ENCODE measurements at places on chromosomes 3 and 15.

DNA sequence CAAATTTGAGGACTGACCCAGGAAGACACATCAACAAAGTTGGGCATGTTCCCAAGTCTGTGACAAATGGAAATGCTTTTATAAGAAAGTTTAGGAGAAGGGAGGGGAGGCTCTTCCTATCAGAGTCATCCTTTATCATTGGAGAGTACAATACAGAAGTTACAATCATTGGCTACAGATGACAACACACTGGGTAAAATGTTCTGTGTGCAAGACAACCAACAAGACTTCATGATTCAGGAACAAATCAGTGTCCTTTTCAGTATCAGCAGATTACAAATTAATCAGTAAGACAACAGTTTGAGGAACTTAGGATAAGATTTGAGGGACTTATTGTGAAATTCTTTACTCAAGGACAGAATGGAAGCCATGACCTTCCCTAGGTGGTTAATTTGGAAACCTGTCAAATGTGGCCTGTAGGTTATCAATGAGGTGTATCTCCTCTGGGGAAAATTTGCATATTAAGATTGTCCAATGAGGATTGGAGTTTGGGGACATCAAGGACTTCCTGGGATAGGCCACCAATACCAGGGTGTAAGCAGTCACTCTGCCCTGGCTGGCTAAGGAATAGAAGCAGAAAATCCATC lies 274.4 kb upstream of the RORA start:
- DNase-seq, result no peak

- no peak for DNase-seq
Measured at GRCh38 chr15:39834256-39834655, 51.6 kb upstream of the FSIP1 start.

DNA sequence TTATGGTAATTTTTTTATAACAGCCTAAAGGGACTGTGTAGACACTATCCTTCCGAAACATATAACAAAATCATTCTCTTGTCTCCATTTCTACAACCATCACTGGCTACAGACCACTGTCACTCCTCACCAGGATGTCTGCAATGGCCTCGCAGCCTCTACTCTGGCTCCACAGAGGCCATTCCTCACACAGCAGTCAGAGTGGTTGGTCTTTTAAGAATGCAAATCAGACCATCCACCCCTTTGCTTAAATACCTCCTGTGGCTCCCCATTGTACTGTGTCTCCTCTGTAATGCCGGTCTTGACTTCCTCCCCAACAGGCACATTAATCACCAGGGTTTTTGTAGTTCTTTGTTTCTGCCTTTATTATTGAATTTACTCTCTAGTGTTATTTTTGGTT lies 344.8 kb downstream of the ERC2 start:
- DNase-seq, result no peak

GRCh38 chr15:75107908-75108838 lies 84.8 kb downstream of the PPCDC start:
- DNase-seq, result peak; percentile 87

DNA sequence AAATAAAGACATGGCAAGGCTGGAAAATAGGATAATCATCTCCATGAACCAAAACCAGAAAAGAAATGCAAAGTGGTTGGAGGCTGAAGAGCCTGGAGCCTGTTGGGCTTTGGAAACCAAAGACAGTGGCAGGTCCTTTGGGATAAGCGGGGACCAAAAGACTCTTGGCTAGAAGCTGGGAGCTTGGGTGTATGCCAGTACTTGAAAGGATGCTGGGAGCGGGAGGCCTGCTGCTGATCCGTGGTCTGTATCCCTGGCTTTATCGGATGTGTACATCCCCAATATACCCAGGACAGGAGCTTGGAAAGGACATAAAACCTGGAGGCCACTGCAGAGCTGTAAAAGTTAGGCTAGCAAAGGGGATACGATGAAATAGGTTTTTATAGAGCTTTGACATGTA lies 1.3 kb upstream of the CHRNB4 start:
- DNase-seq, result no peak

GRCh38 chr15:64209680-64210334 lies 47.0 kb upstream of the PPIB start:
- no peak for DNase-seq

DNA sequence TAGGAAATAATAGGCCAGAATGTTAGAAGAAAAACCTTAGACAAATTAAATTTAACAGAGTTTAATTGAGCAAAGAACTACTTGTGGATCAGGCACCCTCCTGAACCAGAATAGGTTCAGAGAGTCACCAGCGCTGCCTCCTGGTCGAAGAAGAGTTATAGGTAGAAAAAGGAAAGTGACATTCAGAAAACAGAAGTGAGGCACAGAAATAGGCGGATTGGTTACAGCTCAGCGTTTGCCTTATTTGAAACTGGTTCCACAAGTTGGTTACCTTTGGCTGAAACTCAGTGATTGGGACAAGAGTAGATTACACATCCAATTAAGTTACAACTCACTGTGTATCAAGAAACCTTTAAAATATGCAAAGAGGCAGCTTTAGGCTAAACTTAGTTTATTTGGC lies 4.4 kb downstream of the AADAC start:
- DNase-seq, result no peak

DNA sequence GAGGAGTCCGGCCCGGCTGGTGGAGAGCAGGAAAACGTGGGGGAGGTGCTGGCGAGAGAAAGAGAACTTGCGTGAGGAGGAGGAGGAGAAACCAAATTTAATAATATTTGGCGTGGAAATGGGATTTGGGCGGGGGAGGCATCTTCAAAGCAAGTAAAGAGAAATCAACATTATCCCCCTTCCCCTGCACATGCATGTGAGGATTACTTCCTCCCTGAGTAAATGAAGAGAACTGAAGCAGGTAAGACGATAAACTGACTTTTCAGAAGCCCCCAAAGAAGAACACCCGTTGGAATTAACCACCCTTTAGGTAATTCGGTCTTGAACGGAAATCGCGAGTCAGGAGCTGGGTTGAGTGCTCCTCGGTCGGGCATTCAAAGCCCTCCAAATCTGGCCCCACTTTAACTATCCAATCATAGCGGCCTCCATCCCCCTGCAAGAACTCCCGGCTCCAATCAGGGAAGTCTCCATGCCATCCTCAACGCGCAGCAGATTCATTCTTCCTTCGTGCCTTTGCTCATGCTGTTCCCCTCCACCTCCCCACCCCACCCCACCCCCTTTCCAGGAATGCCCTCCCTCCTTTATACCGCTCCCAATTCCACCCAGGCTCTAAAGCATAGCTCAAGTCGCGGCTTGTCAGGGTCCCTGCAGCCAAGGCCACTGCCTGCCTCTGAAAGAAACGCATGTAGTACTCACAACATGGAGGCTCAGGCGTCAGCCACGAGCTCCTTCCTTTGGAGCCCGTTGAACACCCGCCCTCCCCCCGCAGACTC lies 545 bp upstream of the RFX7 start:
- peak; percentile 40 for DNase-seq

GRCh38 chr3:17747174-17747889 lies 4.9 kb upstream of the TBC1D5 start:
- DNase-seq, result no peak

GRCh38 chr3:12995389-12996180 lies 77.6 kb downstream of the IQSEC1 start:
- DNase-seq, result no peak

DNA sequence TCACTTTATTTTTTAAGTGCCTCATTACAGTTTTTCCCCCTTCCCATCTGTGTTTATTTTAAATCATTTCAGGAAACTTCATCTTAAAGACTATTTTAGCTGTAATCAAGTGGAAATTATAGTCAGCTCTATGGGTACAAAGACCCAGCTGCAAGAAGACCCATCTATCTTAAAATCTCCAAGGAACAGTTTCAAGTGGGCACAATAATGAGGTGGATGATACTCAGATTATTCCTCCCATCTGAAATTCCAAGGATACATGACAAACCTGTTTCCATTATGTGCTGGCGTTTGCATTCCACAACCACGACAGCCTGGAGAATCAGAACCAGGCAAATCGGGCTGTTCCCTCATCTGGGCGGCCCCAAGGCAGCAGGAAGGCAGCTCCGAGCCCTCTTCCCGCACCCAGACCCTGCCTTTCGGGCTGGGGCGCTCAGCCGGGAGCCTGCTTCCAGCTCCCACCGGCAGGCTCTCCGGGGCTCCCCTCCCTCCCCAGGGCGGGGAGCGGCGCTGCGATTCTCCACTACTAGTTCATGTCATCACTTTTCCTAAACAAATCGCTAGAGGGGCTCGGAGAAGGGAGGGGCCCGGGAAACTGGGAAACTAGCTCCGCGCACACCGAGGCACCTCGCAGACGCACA lies at the start of gene MGLL:
Gene MGLL (minus strand): TSS at position 475 of the 641 bp plus-strand sequence. CDS start 197 bp downstream, at position 278.
- no peak for DNase-seq

DNA sequence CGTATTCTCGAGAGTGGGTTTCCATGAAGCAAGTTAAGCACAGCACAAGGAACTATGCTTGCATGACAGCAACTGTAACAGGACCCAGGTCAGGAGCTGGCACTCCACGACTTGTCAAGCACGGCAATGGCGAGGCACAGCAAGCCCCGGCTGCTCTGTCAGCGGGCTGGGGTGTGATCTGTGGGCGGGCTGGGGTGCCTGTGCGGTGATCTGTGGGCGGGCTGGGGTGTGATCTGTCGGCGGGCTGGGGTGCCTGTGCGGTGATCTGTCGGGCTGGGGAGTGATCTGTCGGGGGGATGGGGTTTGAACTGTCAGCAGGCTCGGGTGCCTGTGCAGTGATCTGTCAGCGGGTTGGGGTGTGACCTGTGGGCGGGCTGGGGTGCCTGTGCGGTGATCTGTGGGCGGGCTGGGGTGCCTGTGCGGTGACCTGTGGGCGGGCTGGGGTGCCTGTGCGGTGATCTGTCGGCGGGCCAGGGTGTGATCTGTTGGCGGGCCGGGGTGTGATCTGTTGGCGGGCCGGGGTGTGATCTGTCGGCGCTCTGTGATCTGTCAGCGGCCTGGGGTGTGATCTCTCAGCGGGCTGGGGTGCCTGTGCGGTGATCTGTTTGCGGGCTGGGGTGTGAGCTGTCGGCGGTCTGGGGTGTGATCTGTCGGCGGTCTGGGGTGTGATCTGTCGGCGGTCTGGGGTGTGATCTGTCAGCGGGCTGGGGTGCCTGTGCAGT lies 205.7 kb downstream of the XXYLT1 start:
- DNase-seq, result no peak

DNA sequence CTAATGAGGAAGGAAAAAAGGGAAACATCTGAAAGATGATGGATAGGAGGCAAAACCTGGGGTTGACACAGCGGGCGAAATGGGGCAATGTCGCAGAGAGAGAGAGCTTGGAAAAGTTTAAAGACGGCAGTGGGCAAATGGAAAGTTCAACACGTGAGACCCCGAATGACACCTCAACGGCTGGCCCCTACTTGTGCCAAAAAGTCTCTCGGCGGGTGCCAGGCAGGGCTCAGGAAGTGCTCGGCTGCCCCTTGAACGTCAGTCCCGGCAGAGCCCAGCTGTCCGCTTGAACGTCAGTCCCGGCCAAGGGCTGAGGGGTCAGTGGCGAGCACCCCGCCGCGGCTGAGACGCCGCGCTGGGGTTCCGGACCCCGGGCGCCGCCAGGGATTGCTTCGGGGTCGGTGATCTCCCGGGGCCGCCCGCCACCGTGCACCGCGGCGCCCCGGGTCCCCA lies 658 bp downstream of the EOGT start:
- DNase-seq, result peak; percentile 52

DNA sequence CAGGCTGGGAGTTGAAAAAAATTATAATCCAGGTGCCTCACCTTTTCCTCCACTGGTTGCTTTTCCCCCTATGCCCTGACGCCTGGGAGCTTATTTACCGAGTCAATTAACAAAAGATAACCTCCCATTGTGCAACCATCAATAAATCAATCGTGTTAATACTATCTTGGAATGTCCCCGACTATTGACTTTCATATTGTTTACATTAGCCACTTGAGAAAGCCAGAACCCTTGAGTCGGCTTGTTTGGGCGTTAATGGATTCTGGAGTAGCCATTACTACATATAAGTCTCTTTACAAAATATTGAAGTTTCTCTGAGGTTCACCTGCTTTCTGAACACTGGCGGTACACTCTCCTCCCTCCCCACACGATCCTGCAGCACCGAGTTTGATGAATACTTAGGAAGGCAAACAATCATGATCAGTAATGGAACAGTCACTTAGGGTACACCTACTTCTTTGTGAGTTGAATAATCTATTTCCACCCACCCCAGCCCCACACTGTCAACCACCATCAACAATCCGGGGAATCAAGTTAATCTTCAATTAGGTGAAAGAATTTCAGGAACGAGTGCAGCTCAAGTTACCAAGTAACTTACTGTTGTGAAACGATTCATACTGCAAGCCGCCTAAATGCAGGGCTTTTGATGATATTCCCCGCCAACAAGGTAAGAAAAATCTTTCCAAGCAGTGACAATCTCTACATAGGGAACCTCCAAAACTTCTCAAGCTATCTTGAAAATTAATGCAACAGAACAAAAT lies 159.3 kb upstream of the NR2F2 start:
- no peak for DNase-seq

- no peak for DNase-seq
Measured at GRCh38 chr3:111904376-111905241, 45.5 kb downstream of the PHLDB2 start.

DNA sequence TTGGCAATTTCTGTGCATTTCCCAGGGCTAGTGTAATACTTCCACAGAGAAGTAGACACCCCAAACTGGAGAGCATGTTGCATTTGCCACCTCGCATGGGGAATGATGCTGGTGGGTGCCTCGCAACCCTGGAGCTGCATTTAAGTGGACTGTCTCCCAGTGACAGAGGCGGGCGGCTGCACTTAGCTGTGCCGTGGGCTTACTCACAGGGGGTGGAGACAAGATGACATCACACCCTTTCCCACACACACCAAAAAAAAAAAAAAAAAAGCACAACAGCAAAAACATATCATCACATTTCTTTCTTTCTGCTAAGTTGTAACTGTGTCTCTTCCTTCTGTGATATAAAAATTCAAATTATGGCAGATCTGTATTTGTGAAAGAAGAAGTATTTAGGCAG lies at the start of gene ABI3BP:
Gene ABI3BP (minus strand): TSS at position 113 of the 400 bp plus-strand sequence. CDS start 37 bp downstream, at position 76.
- DNase-seq, result no peak

GRCh38 chr15:95716708-95717107 lies 613.8 kb upstream of the NR2F2 start:
- DNase-seq, result no peak

DNA sequence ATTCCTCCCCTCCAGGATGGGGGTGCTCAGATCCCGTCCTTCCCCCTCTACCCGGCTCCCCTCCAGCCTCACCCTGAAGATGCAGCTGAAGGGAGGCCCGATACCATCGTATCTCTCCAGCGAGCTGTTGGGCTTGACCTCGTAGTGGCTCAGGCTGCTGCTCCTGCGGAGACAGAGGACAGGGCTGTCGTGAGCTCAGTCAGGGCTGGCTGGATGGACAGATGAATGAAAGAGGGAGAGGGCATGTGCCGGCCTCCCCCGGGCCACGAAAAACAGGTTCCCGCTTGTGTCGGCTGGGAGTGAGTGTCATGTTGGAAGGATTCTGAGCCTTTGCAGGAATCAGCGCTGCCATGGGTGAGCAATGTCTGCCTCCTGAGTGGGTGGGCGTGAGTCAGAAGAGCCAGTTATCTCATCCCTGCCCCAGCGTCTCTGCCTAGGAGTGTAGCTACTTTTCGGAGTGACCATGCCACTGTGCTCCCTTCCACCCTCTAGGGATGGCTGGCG lies 35.2 kb downstream of the FEM1B start:
- DNase-seq, result no peak

GRCh38 chr3:82004266-82004665 lies 242.8 kb upstream of the GBE1 start:
- no peak for DNase-seq

- DNase-seq, result peak; percentile 27
Measured at GRCh38 chr15:59687836-59688235, 1.3 kb downstream of the BNIP2 start.

Measured in stimulated activated naive CD8-positive, alpha-beta T cell treated with anti-CD3 and anti-CD28 coated beads, Interleukin-15, amount 100 ng/mL, for 72 hours (primary cell).